ENCODE measurements at places on chromosomes 7 and 10.

DNA sequence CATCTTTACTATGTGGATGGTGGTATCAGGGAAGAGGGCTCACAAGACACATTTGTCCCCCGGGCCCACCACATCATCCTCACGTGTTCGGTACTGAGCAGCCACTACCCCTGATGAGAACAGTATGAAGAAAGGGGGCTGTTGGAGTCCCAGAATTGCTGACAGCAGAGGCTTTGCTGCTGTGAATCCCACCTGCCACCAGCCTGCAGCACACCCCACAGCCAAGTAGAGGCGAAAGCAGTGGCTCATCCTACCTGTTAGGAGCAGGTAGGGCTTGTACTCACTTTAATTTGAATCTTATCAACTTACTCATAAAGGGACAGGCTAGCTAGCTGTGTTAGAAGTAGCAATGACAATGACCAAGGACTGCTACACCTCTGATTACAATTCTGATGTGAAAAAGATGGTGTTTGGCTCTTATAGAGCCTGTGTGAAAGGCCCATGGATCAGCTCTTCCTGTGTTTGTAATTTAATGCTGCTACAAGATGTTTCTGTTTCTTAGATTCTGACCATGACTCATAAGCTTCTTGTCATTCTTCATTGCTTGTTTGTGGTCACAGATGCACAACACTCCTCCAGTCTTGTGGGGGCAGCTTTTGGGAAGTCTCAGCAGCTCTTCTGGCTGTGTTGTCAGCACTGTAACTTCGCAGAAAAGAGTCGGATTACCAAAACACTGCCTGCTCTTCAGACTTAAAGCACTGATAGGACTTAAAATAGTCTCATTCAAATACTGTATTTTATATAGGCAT is 9.1 kb upstream of the CSGALNACT2 start:
- DNase-seq = no peak

DNA sequence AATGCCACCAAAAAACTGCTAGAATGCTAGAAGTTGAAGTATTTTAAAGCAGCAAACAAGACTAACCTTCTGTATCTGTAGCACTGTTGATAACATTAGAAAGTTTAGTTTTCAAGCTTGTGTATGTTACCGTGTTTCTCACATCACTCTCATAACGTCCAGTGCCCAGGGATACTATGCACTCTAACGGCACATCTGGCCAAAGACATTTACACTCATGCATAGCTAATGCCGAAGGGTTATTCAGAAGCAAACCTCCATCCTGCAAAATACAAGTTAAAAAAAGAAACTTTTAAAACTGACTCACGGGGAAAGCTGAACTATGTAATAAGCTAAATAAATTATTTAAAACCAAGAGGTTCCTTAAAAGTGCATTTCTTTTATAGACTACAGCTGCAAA is 22.9 kb upstream of the NRCAM start:
- no peak for DNase-seq

DNA sequence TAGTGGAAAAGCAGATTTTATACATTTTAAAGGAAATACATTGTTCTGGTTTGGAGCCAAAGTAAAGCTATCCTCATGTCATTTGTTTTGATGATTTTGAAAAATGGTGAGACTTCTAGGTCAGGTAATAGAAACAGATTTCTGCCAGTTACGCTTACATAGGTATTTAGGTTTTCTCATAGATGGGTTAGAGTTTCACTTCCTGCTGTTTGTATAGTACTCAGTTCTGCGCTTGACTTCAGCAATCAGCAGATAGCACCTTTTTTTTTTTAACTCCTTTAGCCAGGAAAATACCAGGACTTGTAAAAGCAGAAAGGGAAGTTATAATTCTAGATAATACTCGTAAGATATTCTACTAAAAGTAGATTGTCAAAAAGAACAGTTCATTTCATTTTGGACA is 209.8 kb upstream of the POM121L12 start:
- no peak for DNase-seq

- DNase-seq = no peak
Measured at GRCh38 chr10:4101918-4102654, 317.1 kb upstream of the KLF6 start.

DNA sequence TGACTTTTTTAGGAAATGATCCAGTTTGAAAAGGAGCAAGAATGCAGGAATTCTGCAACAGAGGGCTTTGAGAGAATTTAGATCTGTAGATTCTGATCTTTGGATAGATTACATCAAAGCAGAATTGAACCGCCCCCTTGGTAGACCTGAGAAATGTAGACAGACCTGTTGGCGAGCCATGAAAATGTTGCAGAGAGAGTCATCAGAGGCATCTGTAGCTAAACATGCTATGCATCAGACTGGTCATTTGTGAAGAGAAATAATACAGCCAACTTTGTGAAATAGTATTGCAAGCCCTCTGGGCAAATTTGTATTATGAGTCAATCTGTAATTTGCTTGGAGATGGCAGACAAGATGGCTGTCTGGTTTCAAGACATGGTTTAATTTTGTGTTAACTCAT is 4.3 kb upstream of the C1GALT1 start:
- no peak for DNase-seq

DNA sequence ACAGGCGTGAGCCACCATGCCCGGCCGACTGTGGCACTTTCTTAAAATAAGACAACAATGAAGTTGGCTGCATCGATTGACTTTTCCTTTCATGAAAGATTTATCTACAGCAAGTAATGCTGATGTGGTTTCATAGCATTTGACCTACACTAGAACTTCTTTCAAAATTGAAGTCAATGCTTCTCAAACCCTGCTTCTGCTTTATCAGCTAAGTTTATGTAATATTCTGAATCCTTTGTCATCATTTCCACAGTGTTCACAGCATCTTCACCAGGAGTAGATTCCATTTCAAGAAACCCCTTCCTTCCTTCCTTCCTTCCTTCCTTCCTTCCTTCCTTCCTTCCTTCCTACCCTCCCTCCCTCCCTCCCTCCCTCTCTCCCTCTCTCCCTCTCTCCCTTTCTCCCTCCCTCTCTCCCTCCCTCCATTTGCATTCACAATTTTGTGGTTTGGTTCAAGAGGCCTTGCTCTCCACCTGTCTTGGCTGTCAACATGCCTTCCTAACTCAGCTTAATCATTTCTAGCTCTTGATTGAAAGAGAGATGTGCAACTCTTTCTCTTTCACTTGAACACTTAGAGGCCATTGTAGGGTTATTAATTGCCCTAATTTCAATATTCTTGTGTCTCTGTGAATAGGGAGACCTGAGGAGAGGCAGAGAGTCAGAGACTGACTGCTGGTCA is 52.1 kb downstream of the HDAC9 start:
- no peak for DNase-seq

DNA sequence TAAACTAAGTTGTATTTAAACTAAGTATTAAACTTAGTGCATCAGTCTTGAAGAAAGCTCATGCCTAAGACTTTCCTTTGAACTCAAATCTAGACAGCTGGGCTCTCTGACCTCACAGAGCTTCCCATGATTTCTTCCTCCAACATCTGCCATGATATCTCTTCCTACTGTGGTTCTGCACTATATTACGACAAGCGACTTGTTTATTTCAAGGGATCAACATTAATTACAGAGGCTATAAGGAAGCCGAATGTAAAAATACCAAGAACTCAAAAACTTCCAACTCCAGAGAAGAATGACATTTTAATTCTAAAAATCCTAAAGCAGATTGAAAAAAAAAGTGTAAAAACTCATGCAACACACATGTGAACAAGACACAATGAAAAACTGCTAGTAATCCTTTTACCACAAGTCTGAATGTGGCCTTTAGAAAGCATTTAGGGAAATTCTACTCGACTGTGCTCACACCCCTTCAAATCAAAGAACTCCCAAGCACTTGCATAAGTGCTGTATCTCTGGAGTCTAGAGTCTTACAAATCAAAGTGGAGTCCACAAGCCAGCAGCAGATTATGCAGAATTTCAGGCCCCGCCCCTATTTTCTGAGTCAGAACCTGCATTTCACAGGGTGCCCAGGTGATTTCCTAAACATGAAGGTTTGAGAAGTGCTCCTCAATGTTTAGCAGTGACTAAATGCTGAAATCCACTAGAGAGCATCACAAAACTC is 22.7 kb upstream of the WASHC2A start:
- DNase-seq = no peak

GRCh38 chr10:15180736-15181135 is 12.2 kb upstream of the NMT2 start:
- DNase-seq = no peak

DNA sequence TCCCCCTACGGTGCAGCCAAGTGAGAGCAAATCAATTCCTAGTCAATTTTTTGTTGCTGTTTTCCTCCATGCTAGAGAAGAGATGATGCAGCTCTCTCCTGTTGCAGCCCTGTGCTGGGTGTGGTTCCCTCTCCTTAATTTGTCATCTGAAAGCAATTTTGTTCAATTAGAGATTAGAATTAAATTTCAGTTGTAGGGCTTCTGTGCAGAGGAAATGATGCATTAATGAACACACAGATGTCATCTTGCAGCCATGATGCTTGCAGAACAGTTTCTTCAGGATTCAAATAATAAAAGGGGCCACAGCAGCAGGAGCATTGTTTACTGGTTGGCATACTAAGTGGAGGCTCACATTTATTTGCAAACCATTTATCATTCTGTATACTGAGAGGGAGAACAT is 266.0 kb downstream of the AUTS2 start:
- DNase-seq = no peak

- no peak for DNase-seq
Measured at GRCh38 chr10:96688789-96689188, 31.5 kb downstream of the PIK3AP1 start.

GRCh38 chr10:89916468-89917215 is 215.3 kb downstream of the KIF20B start:
- DNase-seq = no peak

DNA sequence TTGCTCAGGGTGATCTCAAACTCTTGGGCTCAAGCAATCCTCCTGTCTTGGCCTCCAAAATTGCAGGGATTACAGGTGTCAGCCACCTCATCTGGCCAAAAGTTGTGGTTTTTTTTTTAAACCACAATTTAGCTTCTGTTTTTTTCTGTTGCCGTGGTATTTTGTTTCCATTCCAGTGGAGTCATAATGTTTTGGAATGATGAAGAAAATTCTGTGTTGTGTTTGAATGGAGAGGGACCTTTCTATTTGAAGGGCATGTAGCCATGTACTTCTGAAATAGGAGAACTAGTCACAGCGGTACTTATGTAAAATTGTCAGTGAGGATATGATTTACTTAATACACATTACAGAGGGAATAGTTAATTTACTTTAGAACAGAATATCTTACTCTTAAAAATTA is 201.3 kb downstream of the ARL4A start:
- no peak for DNase-seq

DNA sequence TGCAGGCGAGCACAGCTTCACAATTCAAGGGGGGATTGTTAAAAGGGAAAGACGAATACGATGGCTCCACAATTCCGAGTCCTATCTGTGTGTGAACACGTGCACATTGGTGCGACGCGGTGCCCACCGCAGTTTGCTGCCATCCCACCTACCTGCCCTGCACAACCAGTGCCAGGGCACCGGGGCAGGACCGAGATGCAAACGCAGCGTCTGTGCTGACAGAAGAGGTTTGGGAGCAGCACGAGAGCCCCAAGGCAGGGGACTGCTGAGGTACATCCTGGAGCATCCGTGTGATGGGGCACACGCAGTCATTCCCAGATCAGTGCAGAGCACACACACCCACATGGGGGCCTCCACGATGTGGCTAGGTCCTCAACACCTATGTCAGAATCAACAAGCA is 221.3 kb downstream of the DNAJB6 start:
- no peak for DNase-seq

GRCh38 chr7:155509359-155509724 is 37.0 kb downstream of the CNPY1 start:
- DNase-seq = no peak

- no peak for DNase-seq
Measured at GRCh38 chr7:117941138-117941810, 68.0 kb upstream of the CTTNBP2 start.

DNA sequence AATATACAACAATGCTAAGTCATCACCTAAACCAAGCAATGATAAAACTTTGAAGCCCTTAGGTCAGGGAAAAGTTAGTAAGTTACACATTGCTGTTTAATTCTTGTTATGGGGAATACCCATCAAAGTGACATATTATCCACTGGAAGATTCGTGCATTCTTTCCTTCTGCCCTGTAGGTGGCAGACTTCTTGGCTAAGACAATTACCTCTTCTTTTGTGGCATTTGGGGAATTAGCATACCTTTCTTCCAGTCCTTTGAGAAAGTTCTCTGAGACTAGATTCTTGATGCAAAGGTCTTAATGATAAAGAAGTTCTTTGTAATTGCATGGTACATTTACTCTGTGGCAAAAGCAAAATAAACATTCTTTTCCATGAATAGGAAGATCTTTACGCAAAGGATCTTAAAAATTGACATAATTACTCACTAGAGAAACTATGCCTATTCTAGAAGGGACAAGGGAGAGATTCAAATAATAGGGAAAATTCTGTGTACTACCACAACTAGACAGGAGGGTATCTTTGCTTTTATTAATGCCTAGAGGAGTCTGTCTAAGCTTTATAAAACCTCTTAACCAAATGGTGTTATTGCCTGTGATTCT is 395.9 kb downstream of the GRM8 start:
- DNase-seq = no peak

GRCh38 chr7:136405931-136406777 is 429.0 kb upstream of the MTPN start:
- DNase-seq = no peak

- no peak for DNase-seq
Measured at GRCh38 chr10:76031769-76032699, 600.6 kb downstream of the LRMDA start.

GRCh38 chr10:75081379-75081778 is 30.1 kb upstream of the SAMD8 start:
- no peak for DNase-seq

- no peak for DNase-seq
Measured at GRCh38 chr7:104650991-104651640, 322.7 kb downstream of the LHFPL3 start.
